Substantia nigra (tissue), 51 donors: ENCODE measurements at places on chromosomes 5 and 9.

DNA sequence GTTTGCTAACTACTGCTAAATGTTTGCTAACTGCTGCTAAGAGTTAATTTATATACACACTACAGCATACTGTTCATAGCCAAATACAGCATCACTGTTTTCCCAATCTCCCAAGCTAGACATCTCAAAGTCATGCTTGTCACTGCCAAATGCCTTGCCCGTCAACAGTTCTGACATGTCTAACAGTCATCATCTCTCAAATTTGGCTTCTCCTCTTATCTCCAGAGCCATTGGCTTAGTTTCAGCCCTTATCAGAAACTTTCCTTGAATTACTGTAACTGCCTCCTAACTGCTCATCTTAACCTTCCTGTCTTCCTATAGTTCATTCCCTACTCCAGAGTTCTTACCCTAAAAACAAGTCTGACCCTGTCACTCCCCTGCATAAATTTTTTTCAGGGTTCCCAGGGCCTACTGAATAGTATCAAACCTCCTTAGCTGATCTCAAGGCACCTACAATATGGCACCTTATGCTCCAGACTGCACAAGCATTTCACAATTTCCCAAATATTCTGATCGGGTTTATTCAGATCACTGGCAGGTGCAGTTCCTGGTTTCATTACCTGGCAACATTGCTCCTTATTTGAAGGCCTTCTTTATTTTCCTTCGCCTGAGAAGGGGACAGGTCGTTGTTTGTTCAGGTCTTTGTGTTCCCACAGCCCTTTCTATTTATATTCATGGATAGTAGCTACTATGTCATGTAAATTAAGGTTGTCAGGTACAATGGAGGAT, 55.9 kb upstream of the ANKRD55 start:
- no peak for DNase-seq

DNA sequence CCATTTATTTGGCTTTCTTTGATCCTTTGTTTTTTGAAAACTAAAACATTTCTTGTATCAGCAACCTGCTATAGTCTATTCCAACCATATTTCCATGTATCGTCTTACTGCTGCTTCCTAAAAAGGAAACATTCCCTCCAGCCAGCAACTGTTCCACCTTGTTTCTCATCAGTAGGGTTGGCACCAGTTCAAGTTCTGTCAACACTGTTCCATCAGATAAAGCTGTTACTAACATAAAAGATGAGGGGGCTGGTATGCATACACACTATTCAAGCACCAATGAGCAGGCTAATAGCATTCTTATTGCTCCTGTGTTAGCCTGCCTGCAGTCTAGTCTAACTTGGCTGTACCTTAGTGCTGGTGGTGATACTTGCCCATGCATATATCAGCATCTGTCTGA, 178.3 kb downstream of the CWC27 start:
- no peak for DNase-seq

GRCh38 chr5:104599726-104600125, 1037.1 kb upstream of the NUDT12 start:
- DNase-seq, result no peak

- DNase-seq, result no peak
Observed at GRCh38 chr5:87097664-87098063, 170.0 kb upstream of the RASA1 start.

DNA sequence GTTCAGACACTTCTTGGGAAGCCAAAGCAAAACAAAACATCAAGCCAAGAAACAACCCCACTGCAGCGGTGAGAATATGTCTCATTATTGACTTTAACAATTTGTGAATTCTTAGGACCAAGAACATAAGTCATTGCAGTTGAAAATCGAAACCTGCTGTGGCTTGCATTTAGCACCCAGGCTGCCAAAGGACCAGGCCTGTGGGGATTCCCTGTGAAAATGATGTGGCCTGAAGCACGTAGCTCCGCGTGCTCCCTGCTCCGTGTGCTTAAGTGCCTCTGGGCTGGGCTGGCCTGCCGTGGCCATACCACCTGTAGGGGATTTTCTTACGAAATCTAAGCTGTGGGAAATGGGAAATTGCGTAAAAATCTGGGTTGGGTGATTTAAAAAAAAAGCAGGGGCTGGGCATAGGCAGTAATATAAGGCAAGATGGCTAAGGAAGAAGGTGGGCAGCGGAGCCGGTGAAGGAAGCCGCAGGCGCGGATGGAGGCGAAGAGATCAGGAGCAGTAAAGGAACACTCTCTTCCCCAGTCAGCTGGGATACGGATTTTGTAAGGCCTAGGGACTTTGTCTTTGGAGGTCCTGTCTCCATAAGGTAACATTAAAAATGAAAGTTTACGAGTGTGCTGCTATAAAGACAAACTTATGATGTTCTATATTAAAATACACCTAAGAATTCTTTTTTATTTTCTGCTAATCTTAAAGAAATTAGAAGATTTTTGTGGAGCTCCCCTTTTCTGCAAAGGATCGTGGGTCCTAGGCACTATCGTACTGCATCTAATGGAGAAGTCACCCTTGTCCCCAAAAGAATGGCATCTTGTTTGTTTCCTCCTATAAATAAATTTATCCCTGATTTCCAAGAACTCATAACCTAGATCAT, 189.6 kb upstream of the SEMA6A start:
- DNase-seq, result no peak

DNA sequence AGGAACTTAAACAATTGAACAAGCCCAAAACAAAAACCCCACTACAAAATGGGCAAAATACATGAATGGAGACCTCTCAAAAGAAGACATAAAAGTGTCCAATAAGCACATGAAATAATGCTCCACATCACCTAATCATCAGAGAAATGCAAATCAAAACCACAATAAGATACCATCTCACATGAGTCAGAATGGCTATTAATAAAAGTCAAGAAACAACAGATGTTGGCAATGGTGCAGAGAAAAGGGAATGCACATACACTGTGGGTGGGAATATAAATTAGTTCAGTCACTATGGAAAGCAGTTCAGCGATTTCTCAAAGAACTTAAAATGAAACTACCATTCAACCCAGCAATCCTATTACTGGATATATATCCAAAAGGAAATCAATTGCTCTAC, 337.4 kb upstream of the GRIA1 start:
- no peak for DNase-seq

DNA sequence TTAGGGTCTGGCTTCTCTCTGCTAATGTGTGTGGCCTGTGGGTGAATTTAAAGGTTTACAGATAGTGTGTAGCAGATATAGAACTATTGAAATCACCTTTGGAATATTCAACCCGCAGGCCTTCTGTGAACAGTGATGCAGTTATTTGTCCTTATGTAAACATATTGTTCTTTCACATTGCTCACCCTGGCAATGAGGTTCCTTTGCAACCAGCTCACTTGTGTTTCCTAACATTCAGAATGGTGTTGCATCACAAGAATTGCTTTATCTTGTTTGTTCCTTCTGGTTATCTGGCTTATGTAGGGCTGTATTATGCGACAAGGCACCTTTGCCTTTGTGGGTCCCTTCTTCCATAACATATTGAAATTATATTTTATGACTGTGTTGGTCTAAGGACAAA, 370.3 kb downstream of the NNT start:
- no peak for DNase-seq

GRCh38 chr9:78015241-78015640, 16.4 kb downstream of the GNAQ start:
- no peak for DNase-seq

- no peak for DNase-seq
Observed at GRCh38 chr9:111663301-111663823, 2.0 kb downstream of the GNG10 start.

- no peak for DNase-seq
Observed at GRCh38 chr5:6496636-6497035, 48.0 kb downstream of the UBE2QL1 start.

GRCh38 chr9:33081128-33081851, 4.8 kb upstream of the SMU1 start:
- DNase-seq, result no peak

DNA sequence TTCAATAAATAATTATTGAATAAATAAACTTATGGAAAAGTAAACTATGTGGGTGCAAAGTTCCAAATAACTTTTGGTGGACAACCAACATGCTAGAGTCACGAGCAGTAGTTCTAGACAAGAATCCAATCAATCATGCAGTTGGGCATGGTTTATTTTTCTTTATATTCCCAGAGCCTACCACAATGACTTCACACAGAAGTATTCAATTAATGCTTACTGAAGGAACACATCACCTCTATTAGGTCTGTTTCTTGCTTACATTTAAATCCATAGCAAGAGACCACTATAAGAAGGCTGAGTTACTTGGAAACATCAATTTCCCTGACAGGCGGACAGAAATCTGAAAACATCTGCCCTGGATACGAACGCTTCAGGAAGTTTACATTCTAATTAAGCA, 214.2 kb downstream of the TMEM232 start:
- DNase-seq, result no peak
